ENCODE measurements at places on chromosomes 4 and X.

DNA sequence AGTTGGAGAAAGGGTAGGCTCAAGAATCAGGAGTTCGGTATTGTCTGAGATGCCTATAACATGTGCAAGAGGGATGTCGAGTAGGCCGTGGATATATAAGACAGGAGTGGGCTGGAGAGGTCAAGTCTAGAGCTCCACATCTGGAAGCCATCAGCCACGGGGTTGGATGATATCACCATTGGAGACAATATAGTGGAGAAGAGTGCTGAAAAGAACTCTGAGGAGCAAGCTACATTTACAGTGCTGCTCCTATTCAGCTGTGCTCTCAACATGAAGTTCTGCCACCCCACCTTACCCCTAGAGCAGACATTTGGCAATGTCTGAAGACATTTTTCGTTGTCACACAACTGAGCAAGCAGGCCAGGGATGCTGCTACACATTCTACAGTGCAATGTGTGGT, 20.9 kb upstream of the PLAC1 start:
- DNase-seq = no peak

GRCh38 chr4:147463065-147463464, 17.8 kb upstream of the EDNRA start:
- no peak for DNase-seq

GRCh38 chr4:118033148-118034052, 886 bp upstream of the NDST3 start:
- peak; percentile 54 for DNase-seq

DNA sequence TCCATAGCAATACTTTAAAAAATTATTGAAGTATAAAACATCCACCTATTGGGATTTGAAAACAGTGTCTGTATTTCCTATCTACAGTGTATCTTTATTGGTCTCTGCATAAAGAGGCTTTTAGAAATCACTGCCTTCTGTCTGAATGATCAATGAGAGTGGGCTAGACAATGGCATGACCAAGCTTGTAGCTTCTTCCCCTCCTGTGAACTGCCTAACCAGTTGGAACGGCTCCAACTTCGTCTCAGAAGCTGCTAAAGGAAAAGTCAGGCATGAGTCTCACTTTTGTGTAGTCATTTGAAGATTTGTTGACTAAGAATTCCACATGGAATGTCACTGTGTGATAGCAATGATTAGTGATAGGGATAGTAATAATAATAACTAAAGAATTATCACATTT, 64.2 kb downstream of the INTS12 start:
- DNase-seq = no peak

- no peak for DNase-seq
Observed at GRCh38 chrX:20265726-20266681, 705 bp downstream of the RPS6KA3 start.

DNA sequence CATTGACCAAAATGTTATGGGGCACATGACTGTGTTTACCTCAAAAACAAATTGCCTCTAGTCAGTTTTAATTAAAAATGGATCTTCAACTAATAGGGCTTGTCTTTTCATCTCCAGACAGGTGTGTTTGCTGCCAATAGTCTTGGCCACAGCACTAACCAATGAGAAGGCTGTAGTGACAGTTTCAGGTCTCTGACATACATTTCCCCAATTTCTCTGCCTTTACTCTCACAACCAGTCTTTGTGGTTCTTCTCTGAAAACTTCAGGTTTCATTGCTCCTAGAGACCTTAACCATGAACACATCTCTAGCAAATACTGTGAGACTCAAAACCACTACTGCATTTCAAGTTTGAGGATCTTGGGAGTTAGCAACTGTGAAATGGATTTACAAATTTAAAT, 3.5 kb upstream of the EDNRA start:
- DNase-seq = no peak

DNA sequence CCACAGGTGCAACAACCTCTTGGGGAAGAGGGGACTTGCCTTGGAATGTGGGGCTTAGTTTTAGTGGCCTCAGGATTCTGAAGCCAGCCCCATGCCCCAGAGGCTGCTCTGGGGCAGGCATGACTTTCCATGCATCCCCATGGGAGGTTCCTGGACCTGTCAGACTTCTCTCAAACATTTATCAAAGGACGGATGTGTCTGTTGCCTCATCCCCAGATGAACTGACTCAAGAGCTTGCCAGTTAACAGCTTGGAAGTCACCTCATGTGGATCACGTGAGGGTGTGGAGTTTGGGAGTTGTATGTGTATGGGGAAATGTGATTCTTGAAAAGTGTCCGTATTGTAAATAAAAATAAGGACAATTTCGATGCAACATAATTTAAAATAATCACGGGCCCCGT, 341.5 kb downstream of the ARHGAP10 start:
- DNase-seq = no peak

DNA sequence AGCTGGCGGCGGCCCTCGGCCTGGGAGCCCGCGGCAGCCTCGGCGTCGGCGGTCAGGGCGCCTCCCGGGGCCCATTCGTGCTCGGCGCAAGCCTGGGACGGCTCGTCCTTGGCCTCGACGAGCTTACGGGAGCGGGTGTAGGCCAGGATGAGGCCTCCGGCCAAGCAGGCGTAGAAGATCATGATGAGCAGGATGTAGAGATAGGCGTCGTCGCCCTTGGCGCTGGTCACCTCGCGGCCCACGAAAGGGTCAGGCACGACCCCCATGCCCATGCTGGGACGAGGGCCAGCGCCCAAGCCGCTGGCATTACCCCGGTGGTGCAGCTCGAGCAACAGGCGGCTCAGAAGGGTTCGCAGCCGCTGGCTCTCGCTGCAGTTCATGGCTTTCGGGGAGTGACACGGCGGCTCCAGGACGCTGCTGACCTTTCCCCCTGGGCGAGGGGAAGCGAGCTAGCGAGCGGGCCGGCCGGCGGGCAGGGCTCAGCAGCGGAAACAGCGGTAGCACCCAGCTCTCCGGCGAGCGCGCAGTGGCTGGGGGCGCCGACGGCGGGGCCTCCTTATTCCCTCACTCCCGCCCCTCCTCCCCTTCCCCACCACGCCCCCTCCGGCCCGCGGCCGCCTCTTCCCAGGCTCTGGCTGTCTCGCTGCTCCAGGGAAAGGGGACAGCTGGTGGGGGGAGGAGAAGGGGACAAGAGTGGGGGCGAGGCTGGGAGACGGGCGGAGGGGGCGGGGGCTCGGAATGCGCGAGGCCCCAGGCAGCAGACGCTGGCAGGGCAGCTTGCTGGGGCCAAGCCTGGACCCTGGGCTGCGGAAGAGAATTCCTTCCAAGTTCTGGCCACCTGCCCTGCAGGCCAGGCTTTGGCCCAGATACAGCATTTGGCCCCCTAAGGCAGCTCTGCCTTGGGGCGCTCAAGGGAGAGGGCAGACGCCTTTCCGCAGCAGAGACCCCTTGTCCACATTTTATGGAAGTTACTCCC, at the start of gene KCNE5:
KCNE5 (minus strand) TSS at position 532 of the 976 bp plus-strand sequence; CDS start at position 380, 152 bp downstream.
- no peak for DNase-seq

DNA sequence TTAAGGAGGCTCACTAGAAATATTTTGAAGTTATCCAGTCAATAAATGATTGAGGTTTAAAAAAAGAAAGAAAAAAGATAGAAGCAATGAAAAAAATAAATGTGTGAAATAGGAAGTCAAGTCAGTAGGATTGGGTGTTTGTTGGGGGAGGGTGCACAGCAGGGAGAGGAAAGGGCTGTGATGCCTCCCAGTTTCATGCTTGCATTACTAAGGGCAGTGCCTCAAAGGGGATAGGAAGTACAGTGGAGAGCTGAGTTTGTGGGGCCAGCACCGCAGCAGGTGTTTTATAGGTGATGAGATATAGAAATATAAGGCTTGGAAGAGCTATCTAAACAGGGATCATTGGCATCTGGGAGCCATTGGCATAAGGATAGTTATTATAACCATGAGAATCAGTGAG, 919.2 kb downstream of the STIM2 start:
- no peak for DNase-seq

GRCh38 chr4:53605783-53606182, 14.5 kb upstream of the LNX1 start:
- DNase-seq = no peak

GRCh38 chr4:119731778-119732177, 103.2 kb upstream of the PDE5A start:
- DNase-seq = no peak

- no peak for DNase-seq
Observed at GRCh38 chr4:7352486-7352885, 82.2 kb downstream of the PSAPL1 start.

- no peak for DNase-seq
Observed at GRCh38 chr4:80138551-80139538, 58.5 kb upstream of the PRDM8 start.

- no peak for DNase-seq
Observed at GRCh38 chr4:92634882-92635281, 331.1 kb downstream of the GRID2 start.

- no peak for DNase-seq
Observed at GRCh38 chr4:169492436-169493163, 119.8 kb downstream of the NEK1 start.

GRCh38 chr4:23962462-23962861, 72.6 kb upstream of the PPARGC1A start:
- DNase-seq = no peak

GRCh38 chr4:1626151-1626550, 58.0 kb downstream of the FAM53A start:
- DNase-seq = no peak

DNA sequence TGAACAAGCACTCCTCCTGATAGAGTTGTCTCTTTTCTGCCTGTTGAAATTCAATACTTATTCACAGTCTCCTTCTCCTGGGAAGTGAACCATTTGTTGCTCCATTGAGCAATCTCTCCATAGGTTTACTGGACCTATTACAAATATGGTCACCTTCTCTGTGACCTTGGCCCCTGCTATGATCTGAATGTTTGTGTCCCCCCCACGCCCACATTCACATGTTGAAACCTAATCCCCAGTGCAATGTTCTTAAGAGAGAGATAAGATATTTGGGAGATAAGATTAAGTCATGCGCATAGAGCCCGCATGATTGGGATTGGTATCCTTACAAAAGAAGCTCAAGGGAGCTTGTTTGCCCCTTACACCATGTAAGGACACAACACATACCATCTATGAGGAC, 54.1 kb upstream of the GABRE start:
- DNase-seq = no peak

DNA sequence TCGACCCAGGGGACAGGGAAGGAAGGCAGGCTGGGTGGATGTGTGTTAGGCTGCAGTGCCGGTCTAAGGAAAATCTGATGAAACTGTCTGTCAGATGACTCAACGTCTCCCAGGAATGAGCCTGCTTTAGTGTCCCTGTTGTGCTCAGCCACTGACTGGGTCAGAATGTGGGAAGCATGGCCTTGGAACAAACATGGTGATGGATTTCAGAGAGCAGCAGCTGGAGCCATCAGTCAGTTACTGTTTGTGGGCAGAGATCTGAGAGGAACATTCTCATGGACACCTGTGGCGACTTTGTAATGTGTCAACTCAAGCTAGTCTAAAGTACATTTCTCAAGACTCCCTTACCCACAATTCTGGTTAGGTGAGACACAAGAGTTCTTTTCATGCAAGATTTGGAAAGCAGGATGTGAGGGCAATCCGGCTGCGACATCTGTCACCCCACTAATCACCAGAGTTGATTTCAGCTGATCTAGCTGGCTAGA, 63.2 kb downstream of the ANAPC10 start:
- DNase-seq = no peak

- DNase-seq = no peak
Observed at GRCh38 chrX:40504801-40505605, 75.8 kb upstream of the ATP6AP2 start.

DNA sequence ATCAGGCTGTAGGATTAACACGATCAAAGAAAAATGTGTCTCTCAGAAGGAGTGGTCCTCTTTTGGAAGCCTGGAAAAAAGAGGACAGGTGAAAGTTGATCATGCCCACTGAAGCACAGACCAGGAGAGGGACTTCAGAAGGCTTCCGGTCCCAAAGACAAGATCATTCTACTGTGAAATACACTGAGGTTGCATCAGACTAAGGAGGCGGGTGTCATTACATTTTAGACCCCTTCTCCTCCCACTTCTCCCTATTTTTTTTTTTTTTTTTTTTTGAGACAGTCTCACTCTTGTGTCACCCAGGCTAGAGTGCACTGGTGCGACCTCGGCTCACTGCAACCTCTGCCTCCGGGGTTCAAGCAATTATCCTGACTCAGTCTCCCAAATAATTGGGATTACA, 67.5 kb downstream of the RBM47 start:
- no peak for DNase-seq

DNA sequence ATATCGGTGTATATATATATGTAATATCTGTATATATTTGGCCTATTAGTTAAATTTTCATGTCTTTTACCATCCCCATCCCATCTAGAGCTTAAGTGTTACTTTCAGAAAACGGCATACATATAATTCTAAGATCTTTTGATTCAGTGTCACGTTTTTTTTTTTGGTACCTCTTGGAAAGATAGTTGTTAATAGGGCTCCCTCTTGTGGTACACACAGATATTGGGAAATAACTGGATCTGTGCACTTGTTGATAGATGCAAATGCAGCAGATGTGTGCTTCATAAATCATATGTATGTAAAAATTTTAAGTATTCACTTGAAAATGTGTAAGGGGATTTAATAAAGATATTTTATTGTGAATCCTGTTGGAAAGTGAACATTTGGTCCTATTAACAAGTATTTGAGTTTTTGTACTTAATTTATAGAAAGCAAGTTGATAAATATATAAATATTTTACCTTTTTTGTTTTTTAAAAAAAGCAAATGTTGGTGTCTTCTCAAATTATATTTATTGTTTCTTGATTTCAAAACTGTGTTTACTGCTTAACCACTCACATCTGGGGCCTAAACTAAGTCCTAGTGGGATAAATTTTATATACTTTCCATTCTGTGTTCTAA, 74.7 kb downstream of the PAQR3 start:
- DNase-seq = no peak

- DNase-seq = no peak
Observed at GRCh38 chrX:48021026-48021900, 14.5 kb downstream of the SPACA5 start.

- no peak for DNase-seq
Observed at GRCh38 chr4:92031825-92032224, 271.9 kb upstream of the GRID2 start.

DNA sequence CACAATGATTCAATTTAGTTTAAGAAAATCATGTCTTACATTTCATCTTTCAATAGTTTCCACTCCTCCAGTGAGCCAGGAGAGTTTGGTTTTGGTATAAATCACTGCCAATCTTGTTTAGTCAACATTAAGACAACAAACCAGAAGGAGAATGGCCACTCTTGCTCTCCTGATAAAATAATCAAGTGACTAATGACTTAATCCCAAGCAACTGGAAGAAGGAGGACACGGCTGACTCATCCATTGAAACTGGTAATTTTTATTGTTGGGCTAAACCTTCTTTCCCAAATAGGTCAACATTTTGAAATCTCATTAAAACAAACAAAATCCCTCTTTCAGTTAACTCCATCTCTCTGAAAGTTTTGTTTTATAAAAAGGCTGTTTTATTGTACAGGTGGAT, 230.2 kb downstream of the CLCN4 start:
- DNase-seq = no peak

- DNase-seq = no peak
Observed at GRCh38 chrX:134636851-134637250, 21.4 kb downstream of the PLAC1 start.

DNA sequence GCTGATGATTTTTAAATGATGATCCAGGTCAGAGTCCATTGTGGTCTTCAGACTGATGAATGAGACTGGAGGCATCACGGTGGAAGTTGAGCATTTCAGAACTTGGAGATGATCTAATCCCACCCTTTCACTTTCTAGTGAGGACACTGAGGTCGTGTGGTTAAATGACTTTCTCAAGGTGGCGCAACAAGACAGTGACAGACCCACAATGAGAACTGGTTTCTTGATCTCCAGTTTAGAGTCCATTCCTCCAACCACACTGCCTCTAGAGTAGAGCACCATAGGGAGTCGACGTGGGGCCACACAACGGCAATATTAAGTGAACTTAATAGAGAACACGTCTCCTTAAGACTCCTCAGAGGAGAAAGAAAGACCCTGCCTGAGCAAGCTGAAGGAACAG, 381.0 kb downstream of the UNC5C start:
- DNase-seq = no peak
